ENCODE measurements at places on chromosomes 7 and 10.

- DNase-seq = no peak
Observed at GRCh38 chr10:80429521-80429973, 21.2 kb downstream of the PRXL2A start.

- DNase-seq = no peak
Observed at GRCh38 chr10:34698979-34699378, 116.1 kb downstream of the PARD3 start.

DNA sequence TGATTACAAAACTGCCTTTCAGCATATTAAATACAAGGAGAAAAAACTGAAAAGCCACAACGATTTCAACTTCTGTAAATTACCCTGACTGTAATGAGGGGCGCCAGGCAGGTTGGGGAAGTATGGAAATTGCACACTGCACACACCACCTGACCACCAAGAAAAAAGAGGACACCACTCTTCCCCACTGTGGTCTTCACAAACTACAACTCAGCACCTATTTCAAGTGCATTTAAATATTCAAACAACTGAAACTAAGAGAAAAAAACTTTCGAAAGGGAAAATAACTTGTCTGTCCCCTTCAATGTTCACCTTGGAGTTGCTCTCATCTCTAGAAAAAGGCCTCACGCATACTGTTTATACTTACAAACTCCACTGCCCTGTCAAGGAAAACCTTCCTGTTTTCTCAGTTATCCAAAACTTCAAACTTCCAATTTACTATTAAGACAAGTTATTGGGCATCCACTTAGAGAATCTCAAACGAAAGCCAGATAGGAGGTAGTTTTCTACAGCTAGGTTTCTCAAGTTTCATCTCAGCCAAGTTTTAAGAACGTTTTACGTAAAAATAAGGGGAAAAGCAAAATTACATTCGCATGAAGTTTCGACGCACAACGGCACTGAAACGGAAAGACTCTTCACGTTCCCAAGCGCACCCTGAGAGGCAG, 1.4 kb downstream of the LARP4B start:
- peak; percentile 76 for DNase-seq

GRCh38 chr7:132604121-132604520, 27.9 kb upstream of the PLXNA4 start:
- no peak for DNase-seq

- DNase-seq = peak; percentile 49
Observed at GRCh38 chr7:12674861-12675260, 12.6 kb upstream of the ARL4A start.

DNA sequence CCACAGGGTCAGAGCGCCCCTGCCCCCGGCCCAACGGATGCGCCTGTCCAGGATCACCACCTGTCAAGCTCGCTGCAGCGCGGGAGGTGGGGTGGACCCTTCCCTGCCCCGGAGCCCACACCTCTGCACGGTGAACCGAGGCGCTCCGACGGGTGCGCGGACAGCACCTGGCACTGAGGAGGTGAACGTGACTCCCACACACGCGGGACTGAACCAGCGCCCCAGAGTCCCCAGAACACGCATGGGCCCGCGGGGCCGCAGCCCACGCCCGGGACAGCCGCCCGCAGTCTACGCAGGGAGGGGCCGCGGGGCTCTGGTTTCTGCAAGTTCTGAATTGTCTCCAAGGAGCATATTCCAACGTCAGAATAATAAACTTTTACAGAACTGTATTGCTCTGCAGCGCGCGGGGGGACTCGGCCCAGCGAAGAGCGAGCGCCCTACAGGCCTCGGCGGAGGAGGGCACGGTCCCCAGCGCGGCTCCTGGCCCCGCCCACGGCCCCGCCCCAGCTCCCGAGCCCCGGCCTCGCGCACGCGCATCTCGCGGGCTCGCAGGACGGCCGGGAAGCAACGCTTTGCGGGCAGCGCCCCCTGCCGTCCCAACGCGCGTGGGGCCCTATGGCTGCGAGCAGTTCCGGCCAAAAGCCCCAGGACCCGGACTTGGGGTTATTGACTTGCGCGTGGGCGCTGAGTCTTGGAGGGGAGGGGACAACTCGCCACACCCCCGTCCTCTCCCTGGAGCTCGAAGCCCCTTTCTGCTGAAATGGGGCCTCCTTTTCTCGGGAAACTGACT, 29.7 kb downstream of the OAT start:
- DNase-seq = peak; percentile 48

GRCh38 chr10:115103700-115104099, 10.5 kb downstream of the ATRNL1 start:
- DNase-seq = no peak

DNA sequence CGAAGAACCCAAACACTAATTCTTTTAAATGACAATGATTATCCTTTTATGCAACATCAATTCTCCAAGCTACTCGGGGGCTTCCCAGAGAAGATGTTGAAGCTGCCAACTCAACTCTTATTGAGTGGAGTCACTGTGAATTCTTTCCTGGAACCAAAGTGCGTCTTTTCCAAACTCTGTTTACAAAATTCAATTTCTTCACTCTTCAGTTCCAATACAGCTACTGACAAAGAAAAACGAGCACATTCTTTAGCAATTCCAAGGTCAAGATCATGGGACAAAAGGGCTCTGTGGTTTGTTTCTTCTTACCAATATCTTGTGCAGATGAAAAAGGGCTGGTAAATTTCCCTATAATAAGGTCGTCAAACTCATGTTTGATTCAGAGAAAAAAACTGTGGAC, 74.2 kb downstream of the FAS start:
- no peak for DNase-seq

DNA sequence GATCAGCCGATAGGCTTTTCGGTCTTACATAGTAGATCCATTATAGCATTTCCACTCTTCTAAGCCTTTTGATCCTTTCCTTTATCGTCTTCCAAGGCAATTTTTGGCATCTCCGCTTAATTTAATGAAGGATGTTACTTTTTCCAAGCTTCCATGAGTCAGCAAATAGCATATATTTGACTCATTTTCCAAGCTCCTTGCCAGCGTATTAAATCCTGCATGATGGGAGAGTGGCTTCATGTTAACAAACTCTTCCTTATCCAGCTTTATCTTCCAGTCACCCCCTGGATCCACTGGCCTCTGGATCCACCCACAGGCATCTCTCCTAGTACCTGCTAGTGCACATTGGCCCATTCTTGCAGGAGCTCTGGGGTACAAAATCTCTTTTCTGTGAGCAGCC, 13.0 kb downstream of the OR9A2 start:
- DNase-seq = no peak

DNA sequence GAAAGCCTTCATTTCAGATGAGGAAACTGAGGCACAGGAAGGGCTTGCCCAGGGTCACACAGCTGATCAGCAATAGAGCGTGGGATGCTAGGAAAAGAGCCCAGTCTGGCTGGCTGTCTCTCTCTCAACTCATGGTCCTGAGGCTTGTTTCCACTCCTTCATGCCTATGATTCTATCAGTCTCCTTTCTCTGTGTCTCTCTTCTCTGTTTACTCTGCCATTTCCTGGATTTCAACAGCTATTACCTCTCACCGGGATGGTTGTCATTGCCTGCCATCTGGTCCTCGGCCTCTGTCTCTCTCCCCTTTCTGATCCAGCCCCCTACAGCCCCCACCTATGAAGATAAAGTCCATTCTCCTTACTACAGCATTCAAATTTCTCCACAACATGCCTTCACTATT, 93.3 kb upstream of the AGBL3 start:
- no peak for DNase-seq

DNA sequence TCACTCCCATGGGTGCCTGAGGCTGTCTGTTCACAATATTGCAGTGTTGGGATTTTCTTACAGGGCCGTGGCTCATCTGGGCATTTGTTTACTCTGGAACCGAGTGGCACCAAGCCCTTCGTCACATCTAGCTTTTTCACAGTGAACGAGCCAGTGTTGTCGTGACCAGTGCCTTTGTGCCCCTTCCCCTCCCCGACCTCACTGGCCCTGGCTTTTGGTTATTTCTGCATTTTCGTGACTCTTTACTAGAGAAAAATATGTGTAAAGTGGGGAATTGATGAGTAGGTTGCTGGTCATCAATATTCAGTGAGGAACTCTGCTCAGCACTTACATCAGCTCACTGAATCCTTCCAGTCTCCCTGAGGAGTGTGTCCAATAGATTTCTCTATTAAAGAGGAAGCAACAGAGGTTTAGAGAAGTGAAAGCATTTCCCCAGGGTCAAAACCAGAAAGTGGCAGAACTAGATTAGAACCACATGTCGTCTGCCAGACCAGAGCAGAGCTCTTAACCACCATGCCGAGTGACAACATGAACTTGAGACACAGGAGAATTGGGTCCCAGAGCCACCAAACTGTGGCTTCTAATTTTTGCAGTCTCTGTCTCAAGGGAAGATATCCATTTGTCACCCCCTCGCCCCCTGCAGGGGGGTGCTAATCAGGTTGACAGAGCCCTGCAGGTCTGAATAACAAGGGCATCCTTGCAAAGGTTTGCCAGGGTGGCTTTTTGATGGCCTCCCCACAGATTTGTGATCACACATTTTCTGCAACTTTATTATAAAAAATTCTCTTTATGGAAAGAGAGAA, 125.3 kb downstream of the CHN2 start:
- peak; percentile 54 for DNase-seq

DNA sequence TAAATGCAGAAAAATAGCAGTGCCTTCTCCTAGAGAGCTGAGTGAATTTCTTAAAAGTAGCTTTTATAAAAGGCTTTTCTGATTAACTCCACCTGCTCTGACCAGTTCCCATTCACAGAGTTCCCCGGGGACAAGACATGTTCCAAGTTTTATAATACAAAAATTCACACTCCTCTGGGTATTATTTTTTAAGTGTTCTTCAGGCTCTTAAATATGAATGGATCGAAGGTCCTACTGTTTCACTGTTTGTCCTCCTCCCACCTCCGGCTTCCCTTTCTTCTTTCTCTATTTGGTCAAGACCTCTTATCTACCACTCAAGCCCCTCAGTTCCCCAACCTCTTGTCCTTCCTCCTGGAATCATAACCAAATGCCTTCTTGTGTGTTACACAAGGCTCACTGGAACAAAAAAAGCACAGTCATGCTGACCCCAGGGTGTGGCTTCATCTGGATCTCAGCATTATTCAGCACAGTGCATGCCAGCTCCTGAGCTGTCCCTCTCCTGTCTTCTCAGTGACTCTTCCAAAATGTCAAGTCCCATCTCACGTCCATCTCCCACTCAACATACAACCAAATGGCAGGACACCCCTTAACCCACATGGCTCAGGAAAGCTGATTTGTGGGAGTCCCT, 222.4 kb downstream of the SORCS1 start:
- no peak for DNase-seq

GRCh38 chr7:25719190-25719896, 432.7 kb upstream of the NFE2L3 start:
- DNase-seq = no peak

DNA sequence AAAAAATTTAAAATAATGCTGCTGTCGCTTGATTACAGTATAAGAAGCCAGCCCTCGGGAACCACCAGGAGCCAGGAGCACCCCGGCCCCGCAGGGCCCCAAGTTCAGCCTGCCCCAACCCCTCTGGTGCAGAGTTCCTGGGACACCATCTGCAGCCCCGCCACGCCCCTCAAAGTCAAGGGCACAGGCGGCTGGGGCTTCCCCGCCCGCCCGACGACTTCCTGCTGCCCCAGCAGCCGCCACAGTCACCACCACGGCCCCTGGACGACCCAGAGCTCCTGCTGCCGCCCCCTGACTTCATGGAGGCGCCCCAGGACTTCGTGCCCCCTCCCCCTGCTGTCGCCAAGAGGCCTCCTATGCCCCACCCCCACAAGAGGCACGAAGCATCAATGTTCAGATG, 103.6 kb upstream of the PDSS1 start:
- DNase-seq = no peak

DNA sequence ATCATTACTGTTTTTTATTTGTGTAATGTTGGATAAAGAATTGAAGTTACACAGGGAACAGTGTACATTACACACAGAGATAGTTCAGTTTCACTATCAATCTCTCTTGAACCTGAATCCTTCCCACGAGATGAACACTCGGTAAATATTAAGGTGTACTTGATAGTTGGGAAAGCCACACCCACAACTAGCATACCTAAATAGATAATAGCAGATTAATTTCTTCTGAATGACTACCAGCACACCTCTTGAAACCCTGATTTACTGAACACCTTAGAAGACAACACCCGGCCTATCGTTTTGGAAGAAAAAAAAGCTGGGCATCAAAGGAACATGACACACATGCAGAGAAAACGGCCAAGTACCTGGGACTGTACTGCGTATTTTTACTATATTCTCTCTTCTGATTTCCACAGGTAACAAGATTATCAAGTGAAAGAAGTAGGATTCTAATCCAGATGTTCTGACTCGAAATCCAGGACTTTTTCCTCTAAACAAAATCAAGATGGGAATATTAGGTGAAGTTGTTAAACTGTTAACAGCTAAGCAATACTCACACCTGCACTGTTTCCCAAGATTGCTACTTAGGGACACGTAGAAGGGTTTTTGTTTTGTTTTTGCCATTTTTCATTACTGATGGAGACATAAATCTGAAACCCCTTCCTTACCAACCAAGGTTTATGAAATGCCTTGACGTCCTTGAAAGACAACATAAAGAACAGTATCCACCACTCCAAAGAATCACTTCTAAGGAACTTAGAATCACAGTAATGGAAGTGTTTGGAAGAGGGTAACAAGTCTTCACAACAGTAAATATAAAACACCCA, 1.0 kb downstream of the CCDC186 start:
- no peak for DNase-seq

DNA sequence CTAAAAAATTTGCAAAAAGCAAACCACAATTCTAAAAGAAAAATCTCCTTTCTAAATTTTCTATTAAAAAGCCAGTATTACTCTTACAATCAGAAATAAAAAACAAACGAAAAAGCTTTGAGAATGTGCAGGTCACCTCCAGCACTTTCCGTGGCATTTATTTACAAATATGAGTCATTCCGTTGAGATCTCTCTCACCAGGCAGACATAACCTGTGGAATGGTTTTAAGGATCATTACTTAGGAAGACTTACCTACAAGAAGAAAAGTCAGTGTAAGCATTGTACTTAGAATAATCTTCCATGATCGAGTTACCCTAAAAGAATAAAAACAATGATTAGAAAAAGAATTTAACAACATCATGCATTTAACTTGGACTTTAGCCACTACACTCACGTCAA, 3.3 kb downstream of the SUN3 start:
- DNase-seq = no peak

DNA sequence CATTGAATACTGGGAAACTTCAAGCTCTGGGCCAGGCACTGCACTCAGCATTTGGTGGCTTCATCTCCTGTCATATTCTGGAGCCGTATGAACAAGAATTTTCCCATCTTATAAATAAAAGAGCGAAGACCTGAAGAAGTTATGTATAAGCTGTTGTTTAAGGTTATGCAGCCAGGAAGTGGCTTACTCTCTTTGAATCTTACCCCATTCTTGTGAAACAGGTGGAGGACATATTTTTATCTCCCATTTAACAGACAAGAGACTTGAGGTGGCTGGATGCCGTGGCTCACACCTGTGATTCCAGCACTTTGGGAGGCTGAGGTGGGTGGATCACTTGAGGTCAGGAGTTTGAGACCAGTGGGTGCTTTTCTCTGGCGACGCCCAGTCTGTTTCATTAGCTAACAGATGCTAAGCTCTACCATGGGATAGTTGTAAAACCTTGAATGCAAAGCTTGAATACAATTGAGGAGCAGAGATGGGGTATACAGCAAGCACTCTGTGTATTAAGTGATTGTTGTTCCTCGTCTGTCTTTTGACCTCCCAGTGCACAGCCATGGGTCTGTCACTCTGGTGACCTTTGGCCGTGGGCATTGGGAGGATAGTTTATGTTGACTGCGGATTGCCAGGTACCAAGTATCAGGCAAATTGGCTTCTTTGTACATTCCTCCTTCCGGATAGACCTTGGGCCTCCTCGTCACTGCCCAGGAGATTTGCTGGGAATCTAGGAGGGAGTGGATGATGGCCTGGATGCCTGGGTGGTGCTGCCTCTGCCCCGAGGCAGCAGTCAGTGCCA, 85.8 kb downstream of the GRK5 start:
- DNase-seq = no peak

GRCh38 chr7:139893999-139894398, 64.9 kb downstream of the TBXAS1 start:
- no peak for DNase-seq
